ENCODE measurements at places on chromosomes 1 and 21. TPM values are rescaled to one million over a fixed set of nuclear protein-coding genes. Genes with fewer than 3 reads are reported as not detected.

DNA sequence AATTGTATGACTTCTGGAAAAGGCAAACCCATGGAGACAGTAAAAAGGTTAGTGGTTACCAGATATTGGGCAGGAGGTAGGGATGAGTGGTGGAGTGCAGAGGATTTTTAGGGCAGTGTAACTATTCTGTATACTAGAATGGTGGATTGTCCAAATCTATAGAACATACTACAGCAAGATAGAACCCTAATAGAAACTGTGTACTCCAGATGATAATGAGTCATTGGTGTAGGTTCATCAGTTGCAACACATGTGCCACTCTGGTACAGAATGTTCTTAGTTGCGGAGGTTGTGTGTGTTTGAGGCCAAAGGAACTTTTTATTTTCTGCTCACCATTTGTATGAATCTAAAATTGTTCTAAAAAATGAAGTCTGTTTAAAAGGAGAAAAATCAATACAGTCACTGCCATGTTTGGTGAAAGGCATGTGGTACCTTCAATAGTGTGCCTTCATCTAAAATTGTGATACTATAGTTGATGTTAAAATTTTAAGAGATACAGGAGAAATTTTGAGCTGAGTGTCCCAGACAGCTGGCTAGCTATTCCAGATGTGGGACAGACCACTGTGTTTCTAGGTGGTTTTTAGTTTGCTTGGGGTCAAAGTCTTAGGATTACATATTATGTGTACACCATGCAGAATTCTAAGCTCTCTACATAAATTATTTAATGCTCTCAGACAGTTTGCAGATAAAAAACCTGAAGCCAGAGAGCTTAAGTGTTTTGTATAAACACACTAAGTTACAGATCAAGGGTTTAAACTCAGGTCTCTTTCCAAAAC lies 150.5 kb downstream of the RPS6KC1 start:
- DNase-seq, result no peak

DNA sequence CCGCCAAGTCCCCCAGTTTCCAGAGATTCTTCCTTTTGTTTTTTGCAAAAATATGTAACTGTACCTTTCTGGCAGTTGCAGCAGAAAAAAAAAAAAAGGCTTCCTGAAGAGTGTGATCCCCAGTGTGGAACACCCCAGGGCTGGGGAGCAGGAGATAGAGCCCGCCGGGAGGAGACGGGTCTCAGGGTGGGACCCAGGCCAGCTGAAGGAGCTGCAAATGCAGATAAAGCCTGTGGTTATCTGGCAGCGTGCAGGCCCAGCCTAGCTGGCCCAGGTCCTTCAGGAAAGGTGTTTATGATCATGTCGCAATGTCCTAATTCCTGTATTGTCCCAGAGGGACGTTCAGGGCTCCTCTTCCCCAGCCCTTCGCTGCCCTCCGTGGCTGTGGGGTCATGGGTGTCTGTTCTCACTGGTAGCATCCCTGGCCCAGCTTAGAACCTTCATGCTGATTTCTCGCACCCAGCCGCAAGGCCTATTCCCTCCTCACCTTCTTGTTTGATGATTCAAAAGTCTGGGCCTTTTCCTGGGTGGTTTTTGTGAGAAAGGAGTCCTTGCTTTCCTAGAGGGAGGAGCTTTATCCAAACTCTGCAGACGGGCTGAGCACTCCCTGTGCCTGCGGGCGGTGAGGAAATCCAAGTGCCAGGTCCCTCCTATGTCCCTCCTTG lies 26.2 kb downstream of the RNF187 start:
- DNase-seq, result no peak

Gene RIT1
- total RNA-seq, result 56.4 TPM

GRCh38 chr1:235831148-235831547 lies 35.6 kb downstream of the LYST start:
- peak; percentile 65 for DNase-seq

DNA sequence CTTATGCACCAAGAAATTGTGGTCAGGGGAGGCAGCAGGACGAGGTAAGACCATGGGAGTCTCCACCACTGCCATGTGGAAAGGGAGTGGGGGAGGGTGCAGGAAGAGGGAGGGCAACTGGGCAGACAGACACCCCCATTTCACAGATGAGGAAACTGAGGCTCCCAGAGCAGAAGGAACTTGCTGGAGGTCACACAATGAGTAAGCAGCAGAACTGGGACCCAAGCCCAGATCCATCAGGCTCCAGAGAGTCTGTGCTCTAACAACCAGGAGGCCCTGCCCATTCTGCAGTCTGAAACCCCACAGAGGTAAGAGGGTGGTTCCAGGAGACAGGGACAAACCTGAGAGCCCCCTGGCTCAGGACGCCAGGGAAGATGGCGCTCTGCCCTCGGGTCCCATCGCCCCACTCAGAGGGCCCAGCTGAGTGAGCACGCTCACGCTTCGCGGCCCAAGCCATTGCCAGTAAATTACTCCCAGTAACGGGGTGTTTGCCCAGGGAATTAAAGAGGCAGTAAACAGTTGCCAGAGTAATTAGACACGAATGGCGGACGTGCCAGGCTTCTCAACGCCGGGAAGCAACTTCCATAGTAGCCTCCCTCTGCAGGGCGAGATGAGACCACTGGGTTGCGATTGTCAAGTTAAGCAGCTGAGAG lies 59.2 kb downstream of the MATN1 start:
- DNase-seq, result no peak

Gene MAEL
- not detected for total RNA-seq

GRCh38 chr1:230172016-230172537 lies 105.0 kb downstream of the GALNT2 start:
- no peak for DNase-seq

Gene KIF21B
- total RNA-seq, result 4.7 TPM

GRCh38 chr1:108556499-108556898 lies 3.4 kb upstream of the EEIG2 start:
- no peak for DNase-seq

DNA sequence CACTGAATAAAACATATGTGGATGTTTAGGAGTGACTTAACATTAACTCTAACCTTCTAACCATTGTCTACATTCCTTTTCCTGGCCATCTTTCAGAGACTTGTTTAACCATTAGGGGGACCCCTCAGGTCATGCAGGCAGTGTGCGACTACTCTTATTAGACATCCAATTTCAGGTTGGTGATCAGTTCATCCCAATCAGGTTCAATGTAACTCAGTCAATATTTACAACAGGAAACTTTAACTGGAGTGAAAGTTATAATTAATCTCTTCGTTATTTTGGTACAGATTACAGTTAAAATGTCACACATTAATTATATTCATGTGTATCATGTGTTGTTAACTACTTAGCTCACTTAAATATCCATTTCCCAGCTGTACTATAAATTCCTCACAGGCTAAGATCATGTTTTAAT lies 68.8 kb upstream of the RGS1 start:
- no peak for DNase-seq

GRCh38 chr1:23168445-23169194 lies at the start of gene LUZP1:
TSS of gene LUZP1 (minus strand) at chr1:23168856.
- DNase-seq, result peak; percentile 90

DNA sequence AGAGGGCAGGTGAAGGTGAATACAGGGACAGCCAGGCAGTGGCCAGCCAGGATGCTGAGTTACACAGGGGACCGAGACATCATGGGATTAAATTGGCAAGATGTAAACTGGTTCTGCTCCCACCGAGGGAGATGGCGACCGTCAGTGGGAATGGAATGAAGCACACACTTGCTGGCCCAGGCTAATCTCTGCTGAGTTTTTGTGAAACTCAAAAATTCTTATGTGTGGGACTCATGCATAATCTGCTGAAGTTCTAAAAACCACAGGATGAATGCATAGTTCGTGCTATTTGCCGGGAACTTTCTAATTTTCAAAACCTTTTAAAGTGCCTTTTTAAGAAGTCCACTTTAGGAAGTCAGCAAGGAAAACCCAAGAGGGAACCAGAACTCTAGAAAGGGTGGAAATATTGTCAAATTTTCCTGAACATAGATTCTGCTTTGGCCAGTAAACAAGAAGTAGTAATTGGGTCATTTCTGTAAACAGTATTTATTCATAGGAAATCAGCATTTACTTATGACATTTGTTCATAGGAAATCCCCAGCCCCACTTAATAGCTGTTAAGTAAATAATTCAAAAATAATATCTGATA lies 85.4 kb upstream of the ROR1 start:
- no peak for DNase-seq

DNA sequence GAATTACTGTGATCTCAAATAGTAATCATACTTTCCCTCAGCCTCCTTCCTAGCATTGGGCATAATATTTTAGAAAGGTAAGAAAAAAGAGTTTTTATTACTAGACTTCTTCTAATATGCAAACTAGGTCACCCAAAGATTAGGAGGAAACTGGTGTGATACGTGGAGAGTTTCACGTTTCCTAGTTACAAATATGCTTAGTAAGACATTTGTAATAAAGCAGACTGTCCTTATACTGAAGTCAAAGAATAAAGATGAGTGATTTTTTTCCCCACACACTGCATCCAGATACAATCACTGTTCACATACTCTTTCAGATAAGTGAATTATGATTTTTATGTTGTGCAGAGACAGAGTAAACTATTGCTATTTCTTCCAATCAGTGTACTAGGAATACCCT lies 17.9 kb downstream of the LHX8 start:
- DNase-seq, result no peak

Gene SPATA21
- total RNA-seq, result not detected

DNA sequence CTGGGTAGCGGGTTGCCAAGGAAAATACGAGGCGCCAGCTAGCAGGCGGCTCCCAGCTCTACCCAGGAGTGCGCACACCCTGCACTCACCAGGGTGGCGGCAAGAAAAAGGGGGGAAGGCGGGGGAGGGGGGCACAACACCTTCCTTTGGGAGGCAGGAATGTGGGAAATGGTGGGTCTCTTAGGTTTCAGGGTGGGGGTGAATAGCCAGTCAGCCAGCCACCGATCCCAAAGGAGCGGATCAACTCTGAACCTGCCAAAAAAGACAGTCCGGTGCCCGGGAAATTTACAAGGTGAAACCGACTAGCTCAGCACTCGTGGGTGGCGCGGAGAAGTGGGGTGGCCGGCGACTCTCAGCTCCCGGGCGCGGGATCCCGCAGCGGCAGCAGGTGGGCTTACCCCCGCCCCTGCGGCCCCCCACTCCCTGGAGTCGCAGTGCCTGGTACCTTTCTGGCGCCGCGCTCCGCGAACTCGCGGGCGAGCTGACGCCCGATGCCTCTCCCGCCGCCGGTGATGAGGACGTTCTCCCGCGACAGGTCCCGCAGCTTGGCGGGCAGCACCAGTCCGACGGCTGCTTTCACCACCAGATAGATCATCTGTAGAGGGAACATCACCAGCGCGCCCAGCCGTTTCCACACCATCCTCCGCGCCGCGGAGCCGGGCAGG lies 1.2 kb downstream of the DHRS3 start:
- DNase-seq, result peak; percentile 63

GRCh38 chr1:201639826-201640225 lies 100.9 kb downstream of the NAV1 start:
- no peak for DNase-seq

DNA sequence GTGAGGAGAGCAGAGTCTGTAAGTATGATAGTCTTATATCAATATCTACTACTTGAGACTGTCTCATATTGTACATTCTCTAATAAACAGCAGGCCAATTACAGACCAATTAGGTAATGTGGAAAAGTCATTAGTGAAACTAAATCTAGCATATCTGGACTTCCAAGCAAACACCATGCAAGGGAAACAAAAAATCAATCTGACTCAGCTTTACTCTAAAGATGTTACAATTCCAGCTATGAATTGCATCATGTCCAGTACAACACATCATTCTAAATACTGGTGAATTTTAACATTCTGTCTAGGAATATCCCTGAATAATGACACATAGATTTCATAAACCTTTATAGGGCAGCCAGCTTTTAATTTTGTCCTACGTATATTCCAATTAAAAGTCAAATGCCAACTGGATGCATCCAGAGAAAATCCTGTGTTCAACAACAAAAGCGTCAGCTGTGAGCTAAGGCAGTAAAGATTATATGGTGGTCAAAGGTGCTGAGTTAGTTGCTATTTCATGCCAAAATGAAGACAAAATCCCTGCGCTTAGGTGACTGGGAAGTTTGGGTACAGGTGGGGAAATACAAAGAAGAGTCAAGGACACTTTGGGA lies 159.3 kb downstream of the TTLL7 start:
- DNase-seq, result no peak

- no peak for DNase-seq
These were observed 22.2 kb upstream of the LRRC3 start for GRCh38 chr21:44432841-44433790.

GRCh38 chr21:41487082-41487481 lies 20.9 kb downstream of the TMPRSS2 start:
- DNase-seq, result no peak

DNA sequence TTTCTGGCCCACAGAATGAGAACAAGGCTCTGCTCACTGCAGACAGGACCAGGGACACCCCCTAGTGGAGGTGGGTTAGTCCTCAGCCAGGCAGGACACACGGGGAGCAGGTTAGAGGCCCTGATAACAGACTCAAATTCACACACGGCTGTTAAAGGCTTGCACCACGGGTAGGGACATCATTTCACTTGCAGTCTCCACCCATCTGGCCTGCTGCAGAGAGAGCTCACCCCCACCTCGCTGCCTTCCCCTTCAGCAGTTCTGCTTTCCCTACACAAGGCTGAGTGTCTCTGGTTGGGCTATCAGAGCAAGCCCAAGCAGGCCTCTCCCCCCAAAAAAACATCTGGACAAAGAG lies 20.6 kb downstream of the MEF2D start:
- no peak for DNase-seq

Gene UTS2
- not detected for total RNA-seq

DNA sequence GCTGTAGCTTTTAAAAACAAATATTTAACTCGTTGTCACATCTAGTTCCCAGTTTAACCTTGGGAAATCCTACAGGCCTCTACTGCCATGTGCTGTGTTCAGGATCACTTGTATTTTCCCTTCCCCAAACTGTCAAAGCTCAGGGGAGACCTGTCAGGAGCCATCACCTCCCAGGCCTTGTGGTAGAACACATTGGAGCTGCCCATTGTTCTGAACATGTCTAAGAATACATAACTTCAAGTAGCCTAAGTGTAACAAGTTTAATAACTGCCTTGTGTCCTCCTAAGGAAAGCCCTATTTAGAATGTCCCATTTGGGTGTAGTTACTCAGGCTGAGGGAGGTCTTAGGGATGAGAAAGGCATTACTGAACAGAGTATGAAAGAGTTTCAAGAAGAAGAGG lies 28.6 kb upstream of the PIGC start:
- no peak for DNase-seq

- DNase-seq, result no peak
These were observed 21.9 kb upstream of the ALDH4A1 start for GRCh38 chr1:18924221-18924691.

DNA sequence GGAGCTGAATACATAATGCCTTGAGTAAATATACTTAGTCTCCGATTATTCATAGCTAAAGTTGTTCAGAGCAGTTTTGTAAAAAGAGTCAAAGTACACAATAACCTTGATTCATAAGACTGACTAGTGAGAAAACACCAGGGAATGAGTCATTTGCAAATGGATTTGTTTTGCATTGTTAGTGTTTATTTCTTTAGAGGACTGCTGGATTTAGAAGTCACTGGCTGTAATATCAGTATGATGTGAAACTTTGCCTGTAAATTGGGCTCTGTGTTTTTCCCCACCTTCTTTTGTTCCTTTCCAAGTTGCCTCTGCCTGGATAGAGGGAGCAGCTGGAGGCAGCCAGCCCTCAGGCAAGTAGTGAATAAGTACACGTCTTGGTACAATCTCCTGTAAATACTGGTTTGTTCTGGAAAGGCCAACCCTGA lies 474.7 kb downstream of the NUF2 start:
- no peak for DNase-seq

Gene TFF2
- not detected for total RNA-seq

Data from lower lobe of right lung (tissue), 2 donors.